Stimulated activated CD8-positive, alpha-beta memory T cell treated with anti-CD3 and anti-CD28 coated beads, Interleukin-7, amount 100 ng/mL, for 1 hour (primary cell): ENCODE measurements at places on chromosomes 7 and 10.
A peak's percentile ranks its signal among the peaks of the same experiment; 100 is the strongest.

GRCh38 chr7:43872406-43873110, 3.2 kb upstream of the MRPS24 start:
- DNase-seq = no peak

GRCh38 chr7:150867605-150868004, 15.3 kb downstream of the AOC1 start:
- DNase-seq = no peak

DNA sequence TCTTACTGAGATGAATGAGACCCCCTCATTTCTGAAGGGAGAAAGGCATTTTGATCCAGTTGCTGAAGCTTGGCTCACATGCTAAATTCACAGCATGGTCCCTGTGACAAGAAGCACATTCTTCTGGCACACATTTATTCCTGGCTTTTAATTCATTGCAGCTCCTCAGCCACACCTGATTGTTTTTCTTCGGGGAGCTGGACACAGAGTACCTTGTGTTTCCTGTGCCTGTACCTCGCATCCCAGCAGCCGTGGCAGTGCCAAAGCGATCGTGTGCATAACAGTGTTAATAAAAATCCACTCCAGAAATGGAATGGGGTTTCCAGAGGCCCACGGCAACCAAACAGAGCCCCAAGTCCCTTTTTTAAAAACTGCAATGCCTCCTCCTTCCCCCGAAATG, 615.3 kb upstream of the MGMT start:
- no peak for DNase-seq

DNA sequence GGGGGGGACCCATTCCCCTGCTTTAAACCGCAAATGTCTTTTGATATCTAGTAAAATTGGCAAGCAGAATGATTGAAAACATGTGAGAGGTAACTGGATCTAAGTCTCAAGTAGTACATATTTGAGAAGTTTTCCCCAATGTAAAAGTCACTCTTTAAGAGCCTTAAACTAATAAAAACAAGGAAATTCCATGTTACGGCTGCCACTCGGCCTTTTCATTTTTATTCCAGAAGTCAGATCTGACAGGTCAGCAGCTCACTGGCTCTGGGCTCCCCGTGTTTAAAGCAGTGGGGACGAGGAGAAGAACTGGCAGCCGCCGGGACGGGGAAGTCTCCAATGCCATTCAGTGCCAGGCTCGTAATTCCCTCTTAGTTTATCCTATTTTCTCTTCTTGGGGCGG, 80.7 kb downstream of the CUX1 start:
- DNase-seq = no peak

- no peak for DNase-seq
Observed at GRCh38 chr10:89482256-89482655, 53.1 kb downstream of the SLC16A12 start.

DNA sequence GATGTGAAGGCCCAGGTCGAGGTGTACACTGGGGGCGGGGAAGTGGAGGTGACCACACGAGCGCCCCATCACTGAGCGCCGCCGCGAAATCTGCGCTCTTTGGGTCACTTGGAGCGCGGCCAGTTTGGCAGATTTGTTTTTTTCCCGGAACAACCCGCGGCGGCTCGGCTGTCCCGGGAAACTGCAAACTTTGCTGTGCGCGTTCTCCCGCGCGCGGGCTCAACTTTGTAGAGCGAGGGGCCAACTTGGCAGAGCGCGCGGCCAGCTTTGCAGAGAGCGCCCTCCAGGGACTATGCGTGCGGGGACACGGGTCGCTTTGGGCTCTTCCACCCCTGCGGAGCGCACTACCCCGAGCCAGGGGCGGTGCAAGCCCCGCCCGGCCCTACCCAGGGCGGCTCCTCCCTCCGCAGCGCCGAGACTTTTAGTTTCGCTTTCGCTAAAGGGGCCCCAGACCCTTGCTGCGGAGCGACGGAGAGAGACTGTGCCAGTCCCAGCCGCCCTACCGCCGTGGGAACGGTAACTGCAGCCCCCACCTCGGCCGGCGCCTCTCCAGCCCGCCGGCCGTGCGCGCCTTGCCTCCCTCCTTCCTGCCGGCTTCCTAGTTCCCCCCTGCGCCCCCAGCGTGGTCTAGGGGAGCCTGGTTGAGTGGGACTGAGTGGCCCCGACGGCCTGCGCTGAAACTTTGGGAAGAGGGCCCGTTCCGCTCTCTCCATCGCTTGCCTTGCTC, at the start of gene CASP7:
CASP7 (plus strand) TSS at position 450 of the 727 bp plus-strand sequence. CDS start 17,582 bp downstream, outside the sequence.
- DNase-seq = peak; percentile 56

DNA sequence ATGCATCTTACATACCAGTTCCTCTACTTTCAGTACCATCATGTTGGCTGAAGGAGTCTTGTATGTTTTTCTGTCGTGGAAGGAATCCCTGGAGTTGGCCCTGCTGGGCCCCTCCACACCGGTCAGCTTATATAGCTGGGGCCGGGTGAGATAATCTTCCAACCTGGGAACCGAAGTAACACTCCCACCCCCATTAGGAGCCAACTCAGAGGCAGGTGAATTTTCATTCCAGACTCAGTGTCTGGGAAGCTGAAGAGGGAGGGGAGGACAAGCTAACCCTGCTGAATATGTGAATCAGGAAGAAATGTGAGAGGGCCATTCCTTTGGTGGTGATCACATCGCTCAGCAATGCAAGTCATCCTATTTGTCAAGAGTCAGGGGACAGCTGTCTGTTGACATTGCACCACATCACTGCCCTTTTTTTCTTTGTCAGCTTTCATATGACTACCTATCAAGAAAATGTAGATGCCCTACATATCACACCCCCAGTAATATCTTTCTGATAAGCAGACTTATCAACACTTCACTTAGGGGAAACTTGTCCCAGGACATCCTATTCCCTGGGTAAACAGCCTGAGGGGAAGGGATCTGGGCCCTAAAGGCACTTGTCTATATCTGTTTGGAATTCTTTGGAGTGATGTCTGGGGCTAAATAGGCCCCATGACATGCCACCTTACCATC, at the start of gene ANKRD1:
ANKRD1 (minus strand) TSS at position 102 of the 681 bp plus-strand sequence; CDS start at position 42, 60 bp downstream.
- DNase-seq = no peak

DNA sequence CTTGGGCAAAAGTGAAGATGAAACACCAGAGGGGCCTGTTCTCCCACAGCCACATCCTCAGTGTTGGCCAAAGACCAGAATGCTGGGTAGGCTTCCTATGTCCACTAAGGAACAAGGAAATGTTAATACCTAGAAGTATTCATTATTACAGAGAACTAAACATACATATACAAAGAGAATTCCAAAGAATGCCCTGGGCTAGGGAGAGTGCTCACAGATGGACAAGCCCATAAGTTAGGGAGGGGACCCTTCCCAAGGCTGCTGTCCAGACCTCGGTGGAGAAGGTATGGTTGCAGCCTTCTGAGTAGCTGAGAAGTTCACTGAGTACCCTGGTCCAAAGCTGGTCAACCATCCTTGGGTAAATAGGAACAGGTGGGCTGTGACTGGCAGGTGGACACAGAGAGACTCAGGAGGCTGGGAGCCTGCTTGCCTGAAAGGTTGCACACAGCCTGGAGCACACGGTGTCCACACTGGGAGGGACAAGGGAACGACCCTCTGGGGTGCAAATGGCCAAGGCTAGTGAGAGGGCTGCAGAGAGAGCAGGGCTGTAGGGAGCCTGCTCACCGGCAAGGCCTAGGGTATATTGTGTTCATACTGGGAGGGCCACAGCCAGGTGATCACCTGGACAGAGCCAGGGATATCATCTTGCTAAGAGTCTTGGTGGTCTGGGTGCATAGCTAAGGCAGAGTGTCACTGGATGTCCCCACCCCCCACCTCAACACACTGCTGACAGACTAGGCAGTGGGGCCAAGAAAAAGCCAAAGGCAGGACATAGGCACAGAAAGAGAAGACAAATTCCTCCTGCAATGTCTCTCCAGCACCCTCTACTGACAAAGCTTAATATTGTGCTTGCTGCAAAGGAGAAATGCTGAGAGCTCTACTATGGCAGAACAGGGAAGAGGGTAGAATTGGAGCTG, 40.3 kb downstream of the CPVL start:
- DNase-seq = no peak

DNA sequence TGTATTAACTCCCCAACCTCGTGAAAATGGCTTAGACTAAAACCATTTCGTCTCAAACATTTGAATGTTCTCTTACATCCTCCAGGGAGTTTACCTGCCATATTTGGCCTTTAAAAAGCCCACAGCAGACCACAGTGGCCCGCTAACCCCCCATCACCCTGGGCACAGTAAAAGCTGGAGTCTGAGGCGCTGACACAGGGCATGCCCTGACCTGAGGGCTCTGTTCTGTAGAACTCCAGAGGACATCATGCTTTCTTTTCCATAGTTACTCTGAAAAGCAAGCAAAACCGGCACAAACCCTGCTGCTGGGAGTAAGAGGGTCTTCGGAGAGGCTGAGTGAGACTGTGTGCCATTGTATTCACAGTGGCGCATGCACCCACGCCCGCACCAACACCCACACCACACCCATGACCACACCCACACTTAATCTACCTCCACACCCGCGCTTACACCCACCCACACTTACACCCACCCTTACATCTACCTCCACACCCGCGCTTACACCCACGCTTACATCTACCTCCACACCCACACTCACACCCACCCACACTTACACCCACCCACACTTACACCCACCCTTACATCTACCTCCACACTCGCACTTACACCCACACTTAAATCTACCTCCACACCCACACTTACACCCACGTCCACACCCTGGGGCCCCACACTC, 32.1 kb downstream of the LRRC27 start:
- no peak for DNase-seq

- DNase-seq = no peak
Observed at GRCh38 chr10:22672319-22673090, 41.9 kb downstream of the PIP4K2A start.

DNA sequence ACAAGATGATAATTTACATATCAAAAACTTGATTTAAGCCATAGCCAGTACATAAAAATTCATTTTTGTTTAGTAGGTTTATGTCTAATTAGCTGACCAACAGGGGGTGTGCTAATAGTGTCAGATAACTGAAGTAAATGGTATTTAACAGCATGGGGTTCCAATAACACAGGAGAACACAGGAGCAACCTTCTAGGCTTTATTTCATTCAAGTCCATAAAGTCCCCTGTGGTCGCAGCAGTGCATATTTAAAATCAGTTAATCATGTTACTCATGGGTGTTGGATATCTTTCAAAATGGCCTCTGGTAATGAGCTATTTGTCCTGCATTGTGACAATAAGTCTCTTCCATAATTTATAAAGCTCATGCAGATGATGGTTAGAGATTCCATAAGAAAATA, 238.6 kb downstream of the CNTNAP2 start:
- DNase-seq = no peak

- DNase-seq = no peak
Observed at GRCh38 chr7:70787286-70787685, 344.7 kb upstream of the GALNT17 start.

DNA sequence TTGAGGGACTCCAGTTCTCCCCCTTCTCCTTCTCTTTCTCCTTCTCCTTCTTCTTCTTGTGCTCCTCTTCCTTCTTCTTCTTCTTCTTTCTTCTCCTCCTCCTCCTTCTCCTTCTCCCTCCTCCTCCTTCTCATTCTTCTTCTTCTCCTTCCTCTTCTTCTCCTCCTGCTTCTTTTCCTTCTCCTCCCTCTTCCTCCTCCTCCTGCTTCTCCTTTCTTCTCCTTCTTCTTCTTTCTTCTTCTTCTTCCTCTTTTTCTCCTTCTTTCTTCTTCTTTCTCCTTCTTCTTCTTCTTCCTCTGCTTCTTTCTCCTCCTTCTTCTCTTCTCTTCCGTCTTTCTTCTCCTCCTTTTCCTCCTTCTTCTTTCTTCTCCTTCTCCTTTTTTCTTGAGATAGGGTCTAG, 25.6 kb upstream of the LIMK1 start:
- DNase-seq = no peak

GRCh38 chr10:69801434-69802315, at the start of gene COL13A1:
COL13A1 (plus strand) TSS chr10:69801906; CDS start chr10:69802424, 518 bp downstream.
- no peak for DNase-seq

DNA sequence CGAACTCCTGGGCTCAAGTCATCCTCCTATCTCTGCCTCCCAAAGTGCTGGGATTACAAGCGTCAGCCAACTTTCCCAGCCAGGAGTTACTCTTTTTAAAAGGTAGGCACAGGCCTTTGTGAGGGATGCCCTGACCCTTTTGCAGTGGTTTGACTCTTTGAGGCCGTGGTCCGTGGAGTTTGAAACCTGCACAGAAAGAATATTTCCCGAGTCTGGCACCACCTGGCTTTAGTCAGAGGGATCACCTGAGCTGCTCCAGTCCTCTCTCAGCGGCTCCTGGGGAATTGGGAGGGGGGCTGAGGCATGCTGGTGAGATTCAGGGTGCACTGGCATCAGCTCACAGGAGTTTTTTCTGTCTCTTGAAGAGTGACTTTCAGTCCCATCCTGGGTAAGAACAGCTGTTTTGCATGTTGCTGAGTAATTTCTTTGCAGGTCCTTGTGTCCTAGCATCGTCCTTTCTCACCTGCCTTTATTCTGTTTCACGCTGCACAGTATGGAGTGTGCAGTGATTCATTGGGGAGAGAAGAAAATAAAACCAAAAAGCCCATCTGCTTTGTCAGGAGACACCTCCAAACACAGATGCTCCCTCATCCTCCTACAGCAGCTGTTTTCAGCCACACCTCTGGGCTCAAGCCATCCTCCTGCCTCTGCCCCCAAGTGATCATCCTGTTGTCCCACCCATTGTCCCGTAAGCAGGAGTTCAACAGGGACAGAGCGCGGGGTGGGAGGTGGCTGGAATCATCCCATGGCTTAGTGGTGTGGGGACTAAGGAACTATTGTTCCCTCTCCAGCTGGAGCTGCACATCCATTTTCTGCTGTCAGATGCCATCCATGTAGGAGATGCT, 284.7 kb downstream of the CAMK1D start:
- no peak for DNase-seq

GRCh38 chr7:87426160-87426559, 49.3 kb downstream of the ABCB4 start:
- no peak for DNase-seq

- DNase-seq = no peak
Observed at GRCh38 chr7:139727151-139727705, 50.6 kb downstream of the HIPK2 start.

DNA sequence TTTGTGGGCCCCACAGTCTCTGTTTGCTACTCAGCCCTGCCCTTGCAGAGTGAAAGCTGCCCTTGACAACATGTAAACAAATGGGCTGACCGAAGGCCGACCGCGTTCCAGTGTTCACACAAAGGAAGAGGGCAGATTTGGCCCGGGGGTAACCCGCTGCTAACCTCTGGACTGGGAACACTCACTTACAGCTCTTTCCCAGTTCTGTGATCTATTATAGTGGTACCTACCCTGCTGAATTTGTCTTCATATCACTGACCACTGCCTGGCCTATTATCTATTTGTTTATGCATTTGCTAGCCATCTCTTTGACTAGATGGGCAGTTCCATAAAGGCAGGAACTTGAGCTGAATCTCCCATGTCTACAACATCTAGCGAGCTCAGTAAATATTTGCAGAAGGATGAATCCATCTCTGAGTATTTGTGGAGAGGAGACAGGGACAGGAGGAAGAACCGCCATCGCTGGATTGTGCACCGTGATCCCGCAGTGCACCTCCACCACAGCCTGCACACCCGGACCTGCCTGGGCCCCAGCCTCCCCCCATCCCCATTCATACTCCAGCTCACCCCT, 15.2 kb downstream of the SLC29A3 start:
- DNase-seq = no peak

DNA sequence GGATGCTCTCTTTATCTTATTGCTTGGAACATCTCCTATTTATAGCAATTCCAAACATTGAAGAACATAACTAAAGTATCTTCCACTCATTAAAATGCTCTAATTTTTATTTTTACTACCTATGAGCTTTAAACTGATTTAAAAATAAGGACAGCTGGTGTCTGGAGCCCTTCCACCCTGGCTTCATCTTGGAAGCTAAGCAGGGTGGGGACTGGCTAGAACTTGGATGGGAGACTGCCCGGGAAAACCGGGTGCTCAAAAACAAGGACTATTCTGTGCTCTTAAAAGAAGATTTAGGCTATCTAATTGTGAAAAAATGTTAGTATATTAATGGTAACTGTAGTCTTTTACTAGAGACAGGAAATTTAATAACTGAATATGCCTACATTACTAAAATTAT, 69.2 kb downstream of the ARMC3 start:
- DNase-seq = no peak
